ENCODE measurements at places on chromosomes 7 and 10.

DNA sequence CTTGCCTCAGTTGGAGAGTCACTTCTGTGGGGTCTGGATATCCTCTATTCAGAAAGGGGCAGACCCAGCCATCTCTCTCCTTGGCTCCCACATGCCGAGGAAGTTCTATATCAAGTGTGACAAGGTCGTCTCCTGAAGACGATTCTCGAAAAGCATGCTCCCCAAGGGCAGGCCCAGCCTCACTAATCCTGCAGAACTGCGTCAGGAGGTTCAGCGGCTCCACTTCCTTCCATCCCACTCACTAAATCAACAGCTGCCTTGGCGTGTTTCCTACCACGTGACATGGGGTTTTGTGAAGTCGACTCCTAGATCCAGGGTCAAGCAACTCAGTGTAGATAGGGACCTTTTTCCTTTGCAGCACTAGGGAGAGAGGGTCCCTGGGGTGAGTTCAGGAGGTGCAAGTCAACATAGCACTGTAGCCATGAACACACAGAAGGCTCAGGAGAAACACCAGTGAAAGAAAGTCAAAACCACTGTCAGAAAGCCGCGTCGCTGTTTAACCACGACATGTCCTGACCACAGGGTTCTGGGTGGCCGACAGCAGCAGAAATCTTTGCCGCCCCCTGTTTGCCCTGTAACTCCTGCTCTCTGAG lies 156.4 kb downstream of the PRPF18 start:
- peaks cover 26% of the 10 kb centered on the region for H3K27me3 ChIP-seq
- no peak overlapping the region for H3K27ac ChIP-seq
- no peak overlapping the region for H3K4me3 ChIP-seq
- no peak for DNase-seq
- H3K36me3 ChIP-seq = no peaks in the 10 kb centered on the region

DNA sequence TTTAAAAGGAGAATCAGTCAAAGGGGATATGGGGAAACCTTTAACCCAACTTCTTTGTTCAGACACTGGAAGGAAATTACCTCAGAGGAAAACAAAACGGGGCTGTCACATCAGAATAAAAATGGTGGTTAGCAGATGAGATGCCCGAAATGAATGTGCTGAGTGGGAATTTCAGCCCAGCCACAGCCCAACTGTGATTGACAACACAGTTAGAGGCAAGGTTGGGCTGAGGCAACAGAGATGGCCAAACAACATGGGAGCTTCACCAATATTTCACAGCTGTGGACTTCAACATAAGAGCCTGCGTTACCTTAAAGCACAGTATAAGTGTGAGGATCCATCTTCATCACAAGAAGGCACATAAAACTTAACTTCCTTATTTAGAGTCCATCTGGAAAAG lies 133.5 kb upstream of the PTPRZ1 start:
- H3K36me3 ChIP-seq = no peaks in the 10 kb centered on the region
- no peaks in the 10 kb centered on the region for H3K4me1 ChIP-seq
- no peak overlapping the region for H3K27ac ChIP-seq
- no peak for DNase-seq

DNA sequence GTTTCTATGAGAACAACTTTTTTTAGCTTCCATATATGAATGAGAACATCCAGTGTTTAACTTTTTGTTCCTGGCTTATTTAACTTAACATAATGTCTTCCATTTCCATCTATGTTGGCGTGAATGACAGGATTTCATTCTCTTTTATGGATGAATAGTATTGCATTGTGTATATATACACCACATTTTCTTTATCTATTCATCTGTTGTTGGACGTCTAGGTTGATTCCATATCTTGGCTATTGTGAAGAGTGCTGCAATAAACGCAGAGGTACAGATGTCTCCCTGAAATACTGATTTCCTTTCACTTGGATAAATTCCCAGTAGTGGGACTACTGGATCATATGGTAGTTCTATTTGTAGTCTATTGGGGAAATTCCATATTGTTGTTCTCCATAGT lies 44.3 kb upstream of the MAGI2 start:
- no peaks in the 10 kb centered on the region for H3K36me3 ChIP-seq
- no peak overlapping the region for H3K4me3 ChIP-seq
- no peak overlapping the region for H3K27ac ChIP-seq

DNA sequence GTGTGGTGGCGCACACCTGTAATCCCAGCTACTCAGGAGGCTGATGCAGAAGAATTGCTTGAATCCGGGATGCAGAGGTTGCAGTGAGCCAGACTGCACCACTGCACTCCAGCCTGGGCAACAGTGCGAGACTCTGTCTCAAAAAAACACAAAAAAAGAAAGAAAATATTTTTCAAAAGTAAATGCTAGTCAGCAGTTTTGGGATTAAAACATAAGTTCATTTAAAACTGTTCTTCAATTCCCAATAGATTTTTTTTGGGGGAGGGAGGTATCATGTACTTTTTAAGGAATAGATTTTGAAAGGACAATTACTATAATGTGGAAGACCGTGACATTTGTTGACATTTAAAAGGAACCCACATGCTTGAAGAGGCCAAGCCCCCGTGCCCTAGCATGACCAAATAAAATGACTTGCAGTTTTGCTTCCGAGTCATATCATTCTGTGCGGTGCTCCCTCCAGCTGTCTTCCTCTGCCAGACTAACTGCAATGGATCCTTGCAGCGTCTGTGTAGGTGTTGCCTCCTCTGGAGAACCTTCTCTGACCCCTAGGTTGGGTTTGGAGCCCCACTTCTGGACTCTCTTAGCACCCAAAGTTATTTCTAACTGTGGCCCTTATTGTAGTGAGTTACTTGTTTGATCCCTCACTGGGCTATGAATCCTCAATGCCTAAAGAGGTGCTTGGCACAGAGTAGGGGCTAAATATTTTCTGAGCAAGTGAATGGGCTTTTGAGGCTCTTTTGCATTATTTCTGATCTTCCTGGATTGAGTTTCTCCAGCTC lies 17.4 kb upstream of the HPS1 start:
- H3K4me3 ChIP-seq = no peak overlapping the region
- no peaks in the 10 kb centered on the region for H3K36me3 ChIP-seq
- peaks cover 10% of the 10 kb centered on the region for H3K4me1 ChIP-seq

- peak overlapping the region; percentile 77 for H3K27ac ChIP-seq
- H3K36me3 ChIP-seq = no peaks in the 10 kb centered on the region
- H3K27me3 ChIP-seq = no peaks in the 10 kb centered on the region
- H3K4me1 ChIP-seq = peaks cover 22% of the 10 kb centered on the region
- no peak overlapping the region for H3K4me3 ChIP-seq
- DNase-seq = no peak
Observed at GRCh38 chr7:106775552-106775936, 89.5 kb upstream of the PIK3CG start.

- DNase-seq = no peak
- no peak overlapping the region for H3K4me3 ChIP-seq
- no peaks in the 10 kb centered on the region for H3K4me1 ChIP-seq
- H3K27ac ChIP-seq = no peak overlapping the region
- peaks cover 2% of the 10 kb centered on the region for H3K27me3 ChIP-seq
Observed at GRCh38 chr10:48894911-48895802, 44.5 kb downstream of the LRRC18 start.
